ENCODE measurements at places on chromosomes 6 and 20.
A peak's percentile ranks its signal among the peaks of the same experiment; 100 is the strongest.

DNA sequence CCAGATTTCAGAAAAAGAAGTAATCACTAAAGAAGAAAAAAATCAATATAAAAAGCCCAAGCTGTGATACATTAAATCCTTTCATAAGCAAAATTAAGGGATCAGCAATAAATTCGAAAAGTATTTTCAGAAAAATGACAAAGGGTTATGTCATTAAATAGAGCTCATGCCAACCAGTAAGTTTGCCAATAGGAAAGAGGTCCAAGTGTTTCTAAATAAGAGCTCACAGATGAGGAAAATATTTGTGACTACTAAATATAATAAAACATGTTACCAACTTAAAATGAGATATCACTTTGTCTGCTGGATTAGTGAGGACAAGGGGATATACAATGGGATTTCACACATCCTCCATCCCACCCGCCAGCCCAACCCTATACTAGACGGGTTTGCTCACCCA, 140.3 kb upstream of the EYA4 start:
- DNase-seq, result no peak

DNA sequence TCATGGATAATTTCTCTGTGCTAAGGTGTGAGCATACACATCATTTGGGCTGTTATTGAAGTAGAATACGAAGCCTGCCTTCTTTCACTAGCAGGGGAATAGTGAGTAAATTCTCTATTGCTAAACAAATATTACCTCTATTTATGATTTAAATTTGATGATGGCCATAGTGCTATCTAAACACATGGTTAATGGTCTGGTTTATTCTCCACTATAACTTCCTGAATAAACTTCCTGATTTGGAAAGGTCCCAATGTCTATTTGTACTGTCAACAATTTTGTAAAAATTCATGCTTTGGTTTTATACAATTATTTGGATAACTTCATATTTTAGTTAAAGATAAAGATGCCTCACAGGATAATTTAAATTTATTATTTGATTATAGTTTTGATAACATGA, 400.8 kb downstream of the ARHGAP18 start:
- no peak for DNase-seq

- no peak for DNase-seq
Measured at GRCh38 chr20:1310506-1311190, 18.3 kb downstream of the SDCBP2 start.

DNA sequence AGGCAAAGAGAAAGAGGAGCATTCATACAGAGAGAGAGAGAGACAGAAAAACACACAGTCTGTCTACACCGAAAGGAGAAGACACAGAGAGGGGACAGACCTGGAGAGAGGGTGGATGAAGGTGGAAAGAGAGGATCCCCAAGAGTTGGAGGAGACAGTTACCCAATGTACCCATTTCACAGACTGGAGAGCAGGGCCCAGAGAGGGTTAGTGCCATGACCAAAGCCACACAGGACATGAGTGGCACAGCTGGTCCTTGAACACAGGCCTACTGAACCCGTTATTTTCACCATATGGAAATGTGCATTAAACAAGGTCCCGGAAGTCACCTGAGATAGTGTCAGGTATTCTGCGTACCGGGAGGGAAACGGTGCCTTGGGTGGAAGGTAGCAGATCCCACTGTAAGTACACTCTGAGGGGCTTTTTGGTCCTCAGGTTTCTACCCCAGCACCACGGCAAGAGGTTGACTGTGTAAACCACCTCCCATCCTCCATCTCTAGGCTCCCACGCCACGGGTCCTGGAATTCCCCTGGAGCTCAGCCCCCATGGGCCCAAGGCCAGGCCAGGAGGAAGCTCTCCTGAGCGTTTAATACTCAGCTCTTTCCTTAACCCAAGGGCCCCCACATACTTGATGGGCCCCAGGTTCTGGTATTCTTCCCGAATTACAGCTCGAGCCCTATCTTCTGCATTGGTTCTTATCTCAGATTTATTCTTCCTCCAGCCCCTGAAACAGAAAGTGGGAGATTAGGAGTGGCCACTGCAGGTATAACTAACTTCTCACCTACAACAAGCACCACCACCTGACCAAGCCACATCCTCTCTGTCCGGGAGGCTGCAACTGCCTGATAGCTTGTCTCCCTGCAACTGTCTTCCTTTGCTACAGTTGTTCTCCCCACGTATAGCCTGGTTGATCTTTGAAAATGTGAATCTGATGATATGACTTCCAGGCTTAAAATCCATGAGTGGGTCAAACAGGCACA, 38.4 kb upstream of the OCSTAMP start:
- no peak for DNase-seq

DNA sequence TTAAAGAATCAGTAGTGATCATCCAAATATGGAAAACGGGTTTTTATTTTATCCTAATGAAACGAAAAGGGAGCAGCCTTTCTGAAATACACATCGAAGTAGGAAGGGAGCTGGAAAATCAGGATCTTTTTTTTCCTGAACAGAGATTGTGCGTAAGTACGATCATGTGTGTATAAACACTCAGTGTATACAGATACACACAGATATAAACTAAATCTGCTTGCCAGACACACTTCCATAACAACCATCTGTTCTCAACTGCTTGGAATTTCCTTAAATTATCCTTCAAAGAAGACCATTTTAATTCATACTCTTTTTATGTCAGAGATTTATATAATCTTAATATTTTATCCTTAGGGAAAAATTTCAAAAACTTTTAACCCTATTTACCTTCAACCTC, 110.7 kb downstream of the CHD6 start:
- no peak for DNase-seq

DNA sequence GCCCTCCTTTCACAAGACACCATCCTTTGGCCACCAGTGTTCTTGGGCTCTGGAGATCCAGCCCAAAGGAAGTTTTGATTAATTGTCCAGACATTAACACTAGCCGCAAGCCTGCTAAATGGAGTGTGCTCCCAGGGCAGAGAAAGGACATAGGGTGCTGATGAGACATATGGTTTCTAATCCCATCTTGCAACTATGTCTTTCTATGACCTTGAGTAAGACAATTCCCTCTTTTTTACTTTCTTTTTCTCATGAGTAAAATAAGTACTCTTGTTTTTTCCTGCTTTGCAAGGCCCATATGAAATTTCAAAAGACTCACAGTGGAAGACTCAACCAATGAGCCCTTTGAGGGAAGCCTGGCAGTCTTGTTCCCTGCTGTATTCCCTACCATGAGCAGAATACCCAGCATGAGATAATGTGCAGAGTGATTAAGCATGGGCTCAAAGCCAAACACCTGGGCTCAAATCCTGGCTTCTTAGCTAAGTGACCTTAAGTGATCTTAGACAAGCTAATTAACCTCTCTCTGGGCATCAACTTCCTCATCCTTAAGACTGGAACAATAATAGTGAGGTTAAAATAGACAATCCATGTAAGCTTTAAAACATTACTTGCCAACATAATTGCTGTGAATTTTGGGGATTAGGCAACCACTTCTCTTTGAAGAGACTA, at the start of gene WFDC10B:
Gene WFDC10B, minus strand, starts transcription at position 51 of the 669 bp plus-strand sequence. CDS start 19,027 bp downstream, outside the sequence.
- no peak for DNase-seq

DNA sequence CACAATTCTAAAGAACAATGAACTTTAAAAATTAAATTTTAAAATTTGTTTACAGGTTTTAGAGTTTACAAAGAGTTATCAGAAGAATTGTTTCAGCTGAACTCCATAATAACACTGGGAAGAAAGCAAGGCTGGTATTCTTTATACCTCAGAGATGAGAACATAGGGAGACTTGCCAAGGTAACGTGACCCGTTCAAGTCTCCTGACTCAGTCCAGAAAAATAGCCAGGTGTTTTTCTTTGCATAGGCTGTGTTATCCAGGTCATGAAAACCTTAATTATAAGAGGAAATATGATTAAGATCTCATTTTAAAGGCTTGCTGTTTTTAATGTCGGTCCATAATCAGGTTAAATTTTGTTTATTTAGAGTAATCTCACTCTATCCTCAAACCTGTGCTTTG, 8.5 kb upstream of the C6orf141 start:
- DNase-seq, result no peak

DNA sequence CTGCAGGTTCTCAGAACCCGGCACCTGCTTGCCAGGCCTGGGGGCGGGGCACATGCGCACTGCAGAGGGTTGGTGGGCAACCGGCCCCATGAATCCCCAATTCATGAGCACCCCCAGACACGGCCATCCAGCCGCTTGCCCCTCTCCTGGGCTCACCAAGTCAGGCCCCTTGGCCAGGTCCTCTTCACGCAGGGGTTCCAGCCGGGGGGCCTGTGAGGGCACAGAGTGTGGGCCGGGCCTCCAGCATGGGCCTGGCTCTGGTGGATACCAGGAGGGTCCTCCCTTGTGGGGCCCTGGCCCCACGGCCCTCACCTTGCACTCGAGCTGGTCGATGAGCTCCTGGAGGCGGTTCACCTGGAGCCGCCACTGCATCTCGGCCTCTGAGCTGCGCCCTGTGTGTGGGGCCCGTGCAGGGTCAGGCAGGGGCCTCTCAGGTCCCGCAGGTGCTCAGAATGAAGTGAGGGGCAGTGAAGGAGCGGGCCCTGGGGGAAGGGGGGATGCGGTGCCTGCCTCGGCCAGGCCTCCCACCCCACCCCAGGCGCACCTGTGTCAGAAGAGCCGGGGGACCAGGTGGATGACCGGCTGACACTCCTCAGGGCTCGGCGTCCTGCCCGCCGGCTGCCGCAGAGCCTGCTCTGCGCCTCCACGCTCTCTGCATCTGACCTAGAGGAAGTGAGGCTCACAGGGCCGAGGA, 2.6 kb upstream of the C20orf144 start:
- no peak for DNase-seq

- DNase-seq, result no peak
Measured at GRCh38 chr6:1136415-1136774, 175.5 kb upstream of the FOXQ1 start.

GRCh38 chr6:13454286-13455221, 32.8 kb downstream of the GFOD1 start:
- no peak for DNase-seq

GRCh38 chr20:48115502-48115901, 330.2 kb upstream of the SULF2 start:
- DNase-seq, result no peak

- no peak for DNase-seq
Measured at GRCh38 chr6:129110690-129111343, 227.9 kb downstream of the LAMA2 start.

DNA sequence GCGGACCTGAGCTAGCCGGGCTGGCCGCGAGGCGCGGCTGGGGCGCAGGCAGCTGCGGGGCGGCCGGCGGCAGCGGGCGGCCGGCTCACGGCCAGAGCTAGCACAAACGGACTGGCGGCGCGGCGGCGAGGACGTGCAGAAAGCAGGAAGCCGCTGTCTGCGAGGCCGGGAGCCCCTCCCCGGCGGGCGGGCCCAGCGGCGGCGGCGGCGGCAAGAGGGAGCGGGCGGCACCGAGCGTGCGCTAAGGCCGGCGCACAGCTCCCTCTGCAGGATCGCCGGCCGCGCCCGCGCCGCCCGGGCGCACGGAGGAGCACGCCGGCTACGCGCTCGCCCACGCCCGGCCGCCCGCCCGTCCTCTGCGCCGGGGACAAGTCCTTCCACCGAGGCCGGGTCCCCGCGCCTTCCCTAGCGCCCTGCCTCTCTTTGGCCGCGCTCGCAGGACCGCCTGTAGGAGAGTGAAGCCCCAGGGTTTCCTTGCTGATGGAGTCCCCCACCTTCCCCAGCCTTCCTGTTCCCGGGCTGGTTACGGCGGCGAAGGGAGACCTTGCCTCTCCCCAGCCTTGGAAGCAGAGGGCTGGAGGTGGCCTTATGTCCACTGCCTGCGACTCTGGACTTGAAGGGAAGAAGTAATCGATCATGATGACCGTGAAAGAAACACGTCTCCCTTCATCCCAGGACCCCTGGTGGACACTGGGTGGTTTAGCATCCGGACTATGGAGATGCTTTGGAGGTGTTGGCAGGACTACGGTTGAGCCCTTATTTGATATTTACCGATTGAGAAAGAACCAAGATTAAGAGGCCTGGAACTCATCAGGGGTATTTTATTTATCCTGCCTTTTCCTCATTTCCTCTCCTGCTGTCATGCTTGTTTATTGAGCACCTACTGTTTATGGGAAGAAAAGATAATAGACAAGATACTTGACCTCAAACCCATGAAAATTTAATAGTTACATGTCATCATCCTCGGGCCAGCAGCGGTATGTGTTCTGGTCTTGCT, at the start of gene PREP:
Gene PREP, minus strand, starts transcription at position 144 of the 997 bp plus-strand sequence. CDS start 191 bp downstream, outside the sequence.
- DNase-seq, result peak; percentile 67

DNA sequence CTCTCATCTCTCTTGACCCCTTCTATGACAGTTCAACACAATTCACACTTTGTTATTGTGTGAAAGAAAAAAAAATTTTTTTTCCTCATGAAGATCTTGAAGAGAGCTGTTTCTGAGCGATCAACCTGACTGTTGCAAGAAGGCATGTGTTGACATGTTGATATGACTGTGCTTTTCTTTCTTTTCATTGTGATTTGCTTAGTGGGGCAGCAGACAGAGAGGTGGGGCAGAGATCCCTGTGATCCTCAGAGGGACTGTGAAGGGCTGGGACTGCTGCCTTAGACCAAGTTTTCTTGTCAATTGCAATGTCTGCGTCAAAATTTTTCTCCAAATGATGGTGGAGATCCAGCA, 70.8 kb upstream of the IYD start:
- DNase-seq, result no peak

DNA sequence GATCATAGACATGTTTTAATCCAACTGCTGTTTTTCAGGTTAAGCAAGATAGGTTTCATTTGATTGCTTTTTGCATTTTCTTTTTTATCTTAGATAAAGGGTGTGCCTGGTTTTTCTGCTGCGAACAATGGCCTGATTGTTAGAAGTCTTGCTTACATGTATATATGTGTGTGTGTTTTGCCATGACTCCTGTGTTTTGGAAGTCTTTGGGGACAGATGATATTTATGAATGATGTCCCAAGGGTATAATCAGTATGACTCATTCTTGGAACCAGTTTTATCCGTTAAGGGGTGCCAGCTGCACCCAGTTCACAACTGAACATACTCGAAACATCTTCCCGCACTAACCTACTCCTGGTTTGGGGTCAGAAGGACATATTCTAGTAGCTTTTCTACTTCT, 230.1 kb upstream of the SUPT3H start:
- no peak for DNase-seq

DNA sequence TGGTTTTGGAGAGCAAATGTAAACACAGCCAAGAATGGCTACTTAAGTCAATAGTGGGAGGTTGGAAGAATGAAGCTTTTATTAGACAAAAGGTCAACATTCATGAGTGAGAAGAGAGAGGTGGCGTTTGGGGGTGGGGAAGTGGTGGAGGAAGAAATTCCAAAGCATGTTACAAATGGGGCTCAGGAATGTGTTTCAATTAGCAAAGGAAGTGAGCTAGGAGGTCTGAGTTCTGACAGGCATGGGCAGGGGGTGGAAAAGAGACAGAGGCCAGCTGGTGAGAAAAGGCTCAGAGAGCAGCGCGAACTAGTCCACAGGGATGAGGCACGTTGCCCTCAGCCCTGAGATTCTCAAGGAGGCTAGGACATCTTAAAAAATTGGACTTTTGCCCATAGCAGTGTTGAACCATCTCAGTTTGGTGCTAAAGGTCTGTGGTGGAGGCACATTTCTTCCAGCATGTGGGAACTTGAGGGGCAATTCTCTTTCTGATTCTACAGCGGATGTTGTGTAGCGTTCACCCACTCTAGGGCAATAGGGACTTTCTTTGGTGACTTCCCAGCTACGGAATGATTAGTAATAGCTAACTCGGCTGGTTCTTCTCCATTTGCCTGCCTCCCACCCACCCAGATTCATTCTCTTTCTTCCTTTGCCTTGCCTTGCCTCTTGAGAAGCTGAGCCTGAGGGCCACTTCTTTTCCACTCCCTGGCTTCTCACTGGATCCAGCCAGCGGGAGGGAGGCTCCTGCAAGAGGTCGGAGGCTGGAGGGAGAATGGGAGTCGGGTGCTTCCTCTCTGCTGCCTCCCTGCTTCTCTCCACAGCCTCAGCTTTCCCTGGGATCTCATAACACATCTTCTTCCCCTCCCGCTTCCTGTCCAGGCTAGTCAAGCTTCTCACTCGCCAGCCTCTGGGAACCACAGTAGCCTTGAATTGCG, 45.1 kb upstream of the NEDD9 start:
- no peak for DNase-seq
